Activated T-helper 2 cell treated with anti-CD3 and anti-CD28 coated beads, Interferon-gamma antibody, Interleukin-2, Interleukin-4, amounts not matched to agents 10 μg/mL and 5 μg/mL and 100 μg/mL, durations not matched to agents 14 hours and 24 hours and 36 hours (primary cell): ENCODE measurements at places on chromosomes 11 and 22. TPM values are rescaled to one million over a fixed set of nuclear protein-coding genes. Genes with fewer than 3 reads are reported as not detected.

SERHL2 gene
- total RNA-seq: 1.8 and 2.2 TPM in 2 replicates

SLC43A3 gene
- 174 and 189 TPM in 2 replicates for total RNA-seq

PVALB gene
- total RNA-seq: not detected in 2 replicates

BBOX1 gene
- not detected in 2 replicates for total RNA-seq

CDC42BPG gene
- total RNA-seq: 0.07 and 0.32 TPM in 2 replicates

GNAZ gene
- 0.32 and 0.39 TPM in 2 replicates for total RNA-seq

FAM83F gene
- total RNA-seq: 0.07 and 0.11 TPM in 2 replicates

TMEM134 gene
- total RNA-seq: 58.5 and 62.0 TPM in 2 replicates

CYB561A3 gene
- total RNA-seq: 32.9 and 34.1 TPM in 2 replicates

RFPL1 gene
- not detected in 2 replicates for total RNA-seq

- peaks cover 19% of the 10 kb centered on the region for H3K4me1 ChIP-seq
- H3K4me3 ChIP-seq: no peak overlapping the region
- no peak overlapping the region for H3K27ac ChIP-seq
- H3K27me3 ChIP-seq: no peaks in the 10 kb centered on the region
- no peak for DNase-seq
Measured at GRCh38 chr11:95776859-95777258, 12.7 kb downstream of the FAM76B start.

DNA sequence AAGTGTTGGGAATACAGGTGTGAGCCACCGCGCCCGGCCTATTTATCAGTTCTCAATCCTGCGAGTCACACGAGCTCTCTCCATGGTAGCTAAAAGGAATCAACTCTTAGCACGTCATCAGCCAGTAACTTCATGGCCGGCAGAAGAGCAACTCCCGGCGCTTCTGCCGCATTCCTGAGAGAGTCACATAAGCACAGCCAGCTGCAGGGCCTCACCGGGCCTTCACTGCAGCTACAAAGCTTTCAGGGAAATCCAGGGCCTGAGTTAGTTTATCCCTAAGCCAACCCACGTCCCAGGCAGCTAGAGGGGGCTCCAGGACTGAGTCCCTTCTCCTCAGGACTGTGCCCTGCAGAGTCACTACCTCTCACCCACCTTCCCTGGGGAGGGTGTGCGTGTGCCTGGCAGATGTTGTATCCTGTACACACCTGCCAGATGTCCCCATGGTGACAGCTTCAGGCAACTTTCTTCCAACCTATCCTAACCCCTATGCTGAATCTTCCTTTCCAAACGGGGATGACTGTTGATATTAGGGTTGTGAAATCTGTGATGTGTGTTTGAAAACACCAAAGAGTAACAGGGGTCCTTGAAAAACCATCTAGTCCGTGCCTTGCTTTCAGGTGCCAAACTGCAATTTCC, 45.9 kb upstream of the ARFGAP3 start:
- no peak overlapping the region for H3K27ac ChIP-seq
- no peaks in the 10 kb centered on the region for H3K4me1 ChIP-seq

- DNase-seq: no peak
- no peaks in the 10 kb centered on the region for H3K36me3 ChIP-seq
- no peak overlapping the region for H3K4me3 ChIP-seq
- peaks cover 6% of the 10 kb centered on the region for H3K4me1 ChIP-seq
- H3K27ac ChIP-seq: no peak overlapping the region
Measured at GRCh38 chr11:62499944-62500649, 46.5 kb downstream of the AHNAK start.

DNA sequence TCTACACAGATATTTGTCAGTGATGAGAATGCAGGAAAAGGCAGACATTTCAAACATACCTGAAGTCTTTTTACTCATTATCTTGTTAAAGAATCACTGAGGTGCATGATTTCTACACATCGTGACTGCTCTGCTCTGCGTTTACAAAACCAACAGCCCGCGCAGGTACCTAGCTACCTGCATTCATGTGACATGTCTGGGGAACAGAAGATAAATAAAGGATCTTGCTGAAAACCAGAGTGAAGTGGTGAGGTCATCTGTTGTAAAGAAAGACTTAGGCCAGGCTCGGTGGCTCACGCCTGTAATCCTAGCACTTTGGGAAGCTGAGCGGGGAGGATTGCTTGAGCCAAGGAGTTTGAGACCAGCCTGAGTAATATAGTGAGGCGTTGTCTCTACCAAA, 15.7 kb downstream of the ASPHD2 start:
- no peaks in the 10 kb centered on the region for H3K27me3 ChIP-seq
- no peak overlapping the region for H3K4me3 ChIP-seq
- no peak for DNase-seq
- H3K4me1 ChIP-seq: no peaks in the 10 kb centered on the region
- peaks cover 23% of the 10 kb centered on the region for H3K36me3 ChIP-seq
- no peak overlapping the region for H3K27ac ChIP-seq

- no peaks in the 10 kb centered on the region for H3K36me3 ChIP-seq
- no peaks in the 10 kb centered on the region for H3K27me3 ChIP-seq
- DNase-seq: no peak
- H3K27ac ChIP-seq: no peak overlapping the region
- H3K4me1 ChIP-seq: peaks cover 13% of the 10 kb centered on the region
Measured at GRCh38 chr11:12288931-12289666, 88.3 kb upstream of the PARVA start.

- peaks cover 15% of the 10 kb centered on the region for H3K4me1 ChIP-seq
- no peak for DNase-seq
- no peaks in the 10 kb centered on the region for H3K27me3 ChIP-seq
- no peak overlapping the region for H3K4me3 ChIP-seq
- H3K27ac ChIP-seq: no peak overlapping the region
Measured at GRCh38 chr11:67632982-67633755, 3.4 kb upstream of the NUDT8 start.

DNA sequence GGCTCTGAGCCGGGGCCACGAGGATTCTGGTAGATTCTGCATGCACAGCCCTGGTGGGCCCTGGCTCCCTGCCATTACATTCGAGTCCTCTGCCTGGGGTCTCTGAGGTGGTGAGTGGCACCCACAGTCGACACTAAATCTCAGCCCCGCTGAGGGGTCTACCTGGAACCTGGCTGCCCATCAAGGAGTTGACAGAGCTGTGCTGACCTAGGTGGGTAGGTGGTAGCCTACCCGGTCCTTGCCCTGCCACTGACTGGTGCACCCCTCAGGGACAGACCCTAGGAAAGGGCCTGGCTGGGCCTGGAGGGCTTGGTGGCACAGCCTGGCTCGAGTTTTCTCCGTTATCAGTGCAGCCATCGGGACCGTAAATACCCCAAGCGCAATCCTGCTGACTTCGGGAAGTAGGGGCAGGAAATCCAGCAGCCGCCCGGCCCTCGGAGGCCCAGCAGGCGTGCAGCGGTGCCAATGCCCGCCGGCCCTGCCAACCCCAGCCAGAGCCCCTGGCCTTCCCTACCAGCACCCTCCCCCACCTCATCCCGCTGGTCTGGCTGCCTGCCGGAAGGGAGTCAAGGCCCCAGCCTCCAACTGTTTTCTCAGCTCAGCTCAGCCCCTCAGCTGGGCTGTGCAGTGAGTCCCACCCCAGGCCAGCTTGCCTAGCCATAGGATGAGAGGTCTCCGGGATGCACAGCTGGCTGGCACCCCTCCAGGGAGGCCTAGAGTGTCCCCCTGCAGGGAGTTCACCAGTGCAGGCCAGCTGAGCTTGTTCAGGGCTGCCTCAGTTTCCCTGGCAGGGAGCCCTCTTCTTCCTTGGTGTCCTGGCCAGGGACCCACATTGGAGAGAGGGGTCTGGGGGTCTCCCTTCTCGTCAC, 80.4 kb upstream of the KCNQ1OT1 start:
- DNase-seq: no peak
- H3K27ac ChIP-seq: no peak overlapping the region
- H3K36me3 ChIP-seq: no peaks in the 10 kb centered on the region
- peaks cover 13% of the 10 kb centered on the region for H3K27me3 ChIP-seq
- H3K4me1 ChIP-seq: no peaks in the 10 kb centered on the region

DNA sequence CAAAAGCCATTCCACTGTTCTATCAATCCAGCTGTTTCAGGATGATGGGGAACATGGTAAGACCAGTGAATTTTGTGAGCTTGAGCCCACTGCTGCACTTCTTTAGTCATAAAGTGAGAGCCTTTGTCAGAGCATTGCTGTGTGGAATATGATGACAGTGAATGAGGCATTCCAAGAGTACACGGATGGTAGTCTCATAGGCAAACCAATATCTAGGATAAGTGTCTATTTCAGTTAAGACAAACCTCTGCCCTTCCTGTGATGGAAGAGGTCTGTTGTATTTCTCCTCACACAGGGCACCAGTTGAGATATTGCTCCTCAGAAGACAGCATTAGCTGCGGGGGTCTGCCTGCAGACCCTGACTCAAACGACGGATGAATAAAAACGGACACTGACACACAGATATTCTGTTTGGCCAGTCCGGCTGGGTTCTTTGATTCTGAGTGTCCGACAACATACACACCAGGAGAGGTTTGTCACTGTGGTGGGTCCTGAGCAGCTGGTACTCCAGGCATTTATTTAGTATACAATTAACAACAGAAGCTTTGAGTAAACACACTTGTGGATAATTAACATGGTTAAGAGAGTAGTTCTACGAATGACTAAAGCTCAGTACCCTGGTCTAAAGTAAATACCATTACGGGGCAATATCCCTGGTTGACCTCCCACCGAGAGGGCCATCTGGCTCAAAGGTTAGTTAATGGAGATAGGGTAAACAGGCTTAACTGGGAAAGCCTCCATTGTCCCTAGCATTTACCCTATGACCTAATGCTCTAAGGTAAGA, 121.7 kb downstream of the ZNF280B start:
- no peaks in the 10 kb centered on the region for H3K36me3 ChIP-seq
- no peak overlapping the region for H3K4me3 ChIP-seq
- no peak for DNase-seq
- H3K4me1 ChIP-seq: no peaks in the 10 kb centered on the region
- H3K27me3 ChIP-seq: peaks cover 30% of the 10 kb centered on the region
- no peak overlapping the region for H3K27ac ChIP-seq

DNA sequence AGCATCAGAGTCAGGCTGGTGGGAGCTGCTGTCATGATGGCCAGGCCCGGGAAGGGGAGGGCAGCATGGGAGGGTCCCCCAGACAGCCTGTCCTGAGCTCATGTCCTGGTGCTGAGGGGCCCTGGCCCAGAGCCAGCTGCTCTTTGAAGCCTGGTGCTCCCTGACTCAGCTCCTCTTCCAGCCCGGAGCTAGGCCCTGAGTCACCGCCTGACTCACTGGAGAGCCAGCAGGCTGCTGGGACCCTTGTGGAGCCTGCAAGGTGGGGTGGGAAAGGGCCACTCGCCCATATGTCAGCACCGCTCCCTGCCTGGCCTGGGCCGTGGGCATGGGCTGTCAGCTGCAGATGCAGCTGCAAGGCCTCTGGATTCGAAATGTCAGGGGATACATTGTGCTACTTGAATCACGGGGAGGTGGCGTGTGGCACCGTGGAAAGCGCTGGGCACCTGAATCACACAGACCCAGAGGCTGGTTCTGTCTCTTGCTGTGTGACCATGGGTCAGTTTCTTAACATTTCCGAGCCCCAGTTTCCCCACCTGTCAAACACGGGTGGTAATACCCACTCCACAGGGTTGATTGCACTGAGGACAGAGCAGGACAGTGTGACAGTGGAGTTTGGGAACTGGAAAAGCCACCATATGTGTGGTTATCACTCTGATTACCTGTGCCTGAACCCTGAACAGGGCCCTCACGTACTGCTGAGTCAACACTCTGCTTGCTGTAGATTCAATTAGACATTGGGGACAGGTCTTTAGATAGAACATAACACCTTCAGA, 4.4 kb downstream of the CACNA1I start:
- peaks cover 25% of the 10 kb centered on the region for H3K27me3 ChIP-seq
- H3K4me3 ChIP-seq: no peak overlapping the region
- H3K36me3 ChIP-seq: no peaks in the 10 kb centered on the region
- no peak overlapping the region for H3K27ac ChIP-seq

GRCh38 chr22:43976861-43977795, 21.9 kb downstream of the SAMM50 start:
- no peak for DNase-seq
- H3K4me3 ChIP-seq: no peak overlapping the region
- H3K27me3 ChIP-seq: no peaks in the 10 kb centered on the region
- H3K27ac ChIP-seq: no peak overlapping the region

- H3K27me3 ChIP-seq: no peaks in the 10 kb centered on the region
- no peak for DNase-seq
- no peaks in the 10 kb centered on the region for H3K4me1 ChIP-seq
- H3K4me3 ChIP-seq: no peak overlapping the region
Measured at GRCh38 chr22:49521787-49522224, 305.9 kb downstream of the BRD1 start.

- H3K36me3 ChIP-seq: no peaks in the 10 kb centered on the region
- no peak overlapping the region for H3K27ac ChIP-seq
- no peak for DNase-seq
- H3K4me3 ChIP-seq: no peak overlapping the region
Measured at GRCh38 chr11:122424636-122425035, 230.9 kb upstream of the UBASH3B start.

- peaks cover 64% of the 10 kb centered on the region for H3K27me3 ChIP-seq
- no peak within 1 kb of the TSS for H3K4me3 ChIP-seq
- DNase-seq: no peak
- H3K4me1 ChIP-seq: no peaks in the 10 kb centered on the region
Measured at GRCh38 chr22:36816636-36817524, at the start of gene PVALB. Gene PVALB (minus strand): TSS chr22:36817035. CDS start chr22:36817005, 30 bp downstream.

DNA sequence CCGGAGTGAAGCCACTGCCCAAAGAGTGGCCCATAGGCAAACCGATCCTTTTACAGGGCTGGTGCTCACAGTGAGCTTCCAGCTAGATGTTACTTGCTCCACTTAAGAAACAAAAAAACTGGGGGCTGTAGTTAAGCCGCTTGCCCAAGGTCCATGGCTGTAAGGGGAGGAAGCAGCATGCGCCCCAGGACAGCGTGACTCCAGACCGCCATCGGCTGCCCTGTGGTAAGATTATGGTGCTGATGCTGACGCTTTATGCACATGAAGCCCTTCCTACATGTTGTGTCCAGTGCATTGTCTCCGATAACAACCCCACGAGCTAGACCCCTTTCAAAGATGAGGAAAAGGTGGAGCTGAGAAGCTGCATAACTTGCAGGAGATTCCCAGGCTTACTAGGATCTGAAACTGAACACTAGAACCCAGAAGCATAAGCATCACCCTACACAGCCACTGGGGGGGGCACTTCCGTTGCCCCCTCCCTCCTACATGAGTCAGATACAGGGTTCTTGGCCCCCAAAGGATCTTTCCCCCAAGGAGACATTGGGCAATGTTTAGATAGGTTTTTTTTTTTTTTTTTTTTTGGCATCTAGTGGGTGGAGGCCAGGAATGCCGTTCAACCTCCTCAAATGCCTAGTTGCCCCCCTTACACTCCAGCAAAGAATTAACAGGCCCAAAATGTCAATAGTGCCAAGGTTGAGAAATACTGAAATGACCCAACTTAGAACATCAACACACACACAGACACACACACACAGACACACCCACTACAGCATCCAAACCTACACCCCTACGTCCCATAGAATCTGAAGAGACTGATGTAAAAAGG, 53.9 kb downstream of the MN1 start:
- H3K27ac ChIP-seq: no peak overlapping the region
- H3K27me3 ChIP-seq: peaks cover 5% of the 10 kb centered on the region
- DNase-seq: no peak
- H3K36me3 ChIP-seq: no peaks in the 10 kb centered on the region

- H3K36me3 ChIP-seq: peaks cover 46% of the 10 kb centered on the region
- H3K4me3 ChIP-seq: peak overlapping the region; percentile 95
- H3K27me3 ChIP-seq: no peaks in the 10 kb centered on the region
- no peak for DNase-seq
Measured at GRCh38 chr22:36239150-36239400, 252 bp downstream of the APOL2 start.

GRCh38 chr11:97610854-97611253, 1221.0 kb downstream of the JRKL start:
- H3K4me3 ChIP-seq: no peak overlapping the region
- no peaks in the 10 kb centered on the region for H3K27me3 ChIP-seq
- DNase-seq: no peak
- no peak overlapping the region for H3K27ac ChIP-seq
- no peaks in the 10 kb centered on the region for H3K36me3 ChIP-seq

- peak overlapping the region; percentile 91 for H3K4me3 ChIP-seq
- peak overlapping the region; percentile 93 for H3K27ac ChIP-seq
- peak; percentile 73 for DNase-seq
- H3K36me3 ChIP-seq: peaks cover 24% of the 10 kb centered on the region
Measured at GRCh38 chr11:95068549-95068948, 1.8 kb downstream of the SRSF8 start.
